ENCODE measurements at places on chromosomes 5 and 9.

DNA sequence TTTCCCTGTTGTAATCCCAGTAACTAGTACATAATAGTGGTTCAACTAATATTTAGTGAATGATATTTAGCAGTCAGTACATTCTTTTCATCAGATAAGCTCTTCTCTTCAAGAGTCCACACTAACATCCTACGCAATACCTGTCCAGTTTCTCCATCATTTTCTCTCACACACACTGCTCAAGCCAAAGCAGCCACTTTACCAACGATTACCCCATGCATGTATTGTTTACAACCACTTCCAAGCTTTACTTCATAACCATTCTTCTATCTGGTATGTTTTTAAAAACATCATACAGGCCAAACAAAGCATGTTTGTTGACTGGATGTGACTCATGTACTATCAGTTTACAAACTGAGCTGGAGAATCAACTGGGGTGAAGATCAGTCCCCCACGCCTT, 7.3 kb downstream of the UBTD2 start:
- no peak for DNase-seq

DNA sequence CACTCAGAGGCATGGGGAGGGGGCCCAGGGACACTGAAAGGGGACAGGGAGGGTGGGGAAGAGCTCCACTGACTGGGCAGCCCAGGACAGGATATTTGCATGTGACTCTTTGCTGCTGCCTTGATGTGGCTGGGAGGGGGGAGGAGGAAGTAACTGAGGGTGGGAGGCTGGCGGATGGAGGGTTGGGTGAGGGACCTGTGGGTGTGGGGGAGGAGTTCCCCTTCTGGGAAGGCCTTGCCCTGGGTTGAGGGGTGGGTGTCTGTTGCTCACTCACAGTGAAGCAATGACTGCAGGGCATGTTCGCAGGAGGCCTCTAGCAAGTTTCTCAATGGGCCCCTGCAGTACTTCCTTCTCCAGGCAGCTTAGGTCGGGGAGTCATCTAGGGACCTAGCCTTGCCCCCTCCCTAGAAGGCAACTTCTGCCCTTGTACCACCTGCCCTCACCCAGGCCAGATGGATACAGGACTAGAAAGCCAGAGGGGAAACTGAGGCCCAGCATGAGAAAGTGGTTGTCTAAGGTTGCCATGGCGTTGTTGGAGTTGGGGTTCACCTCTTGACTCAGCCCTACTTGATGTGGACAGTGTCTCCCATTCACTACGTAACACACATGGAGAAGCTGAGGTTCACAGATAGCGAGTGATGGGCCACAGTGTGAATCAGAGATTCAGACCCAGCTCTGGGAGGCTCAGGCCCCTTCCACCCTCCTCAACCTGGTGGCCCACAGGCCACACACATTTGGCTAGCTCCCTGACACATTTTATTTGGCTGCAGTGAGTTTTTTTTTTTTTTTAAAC, 3.0 kb downstream of the GRK6 start:
- DNase-seq, result no peak

GRCh38 chr9:124415852-124416484, 726 bp upstream of the PSMB7 start:
- no peak for DNase-seq

- no peak for DNase-seq
These were observed 6.5 kb upstream of the SPATA24 start for GRCh38 chr5:139410121-139410992.

DNA sequence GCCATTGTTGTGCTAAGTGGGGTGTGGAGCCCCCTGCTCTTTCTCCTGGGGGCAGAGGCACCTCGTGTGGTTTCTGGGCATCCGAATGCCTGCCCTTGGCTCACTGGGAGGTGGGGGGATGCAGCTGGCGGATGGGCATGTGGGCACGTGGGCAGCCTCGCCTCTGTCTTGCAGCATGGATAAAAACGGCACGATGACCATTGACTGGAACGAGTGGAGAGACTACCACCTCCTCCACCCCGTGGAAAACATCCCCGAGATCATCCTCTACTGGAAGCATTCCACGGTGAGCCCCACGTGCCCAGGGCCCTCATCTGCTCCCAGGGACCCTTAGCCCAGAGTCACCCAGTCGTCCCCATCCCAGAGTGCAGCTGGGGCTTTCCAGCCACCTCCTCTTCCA, 25.3 kb downstream of the PTGES2 start:
- no peak for DNase-seq

DNA sequence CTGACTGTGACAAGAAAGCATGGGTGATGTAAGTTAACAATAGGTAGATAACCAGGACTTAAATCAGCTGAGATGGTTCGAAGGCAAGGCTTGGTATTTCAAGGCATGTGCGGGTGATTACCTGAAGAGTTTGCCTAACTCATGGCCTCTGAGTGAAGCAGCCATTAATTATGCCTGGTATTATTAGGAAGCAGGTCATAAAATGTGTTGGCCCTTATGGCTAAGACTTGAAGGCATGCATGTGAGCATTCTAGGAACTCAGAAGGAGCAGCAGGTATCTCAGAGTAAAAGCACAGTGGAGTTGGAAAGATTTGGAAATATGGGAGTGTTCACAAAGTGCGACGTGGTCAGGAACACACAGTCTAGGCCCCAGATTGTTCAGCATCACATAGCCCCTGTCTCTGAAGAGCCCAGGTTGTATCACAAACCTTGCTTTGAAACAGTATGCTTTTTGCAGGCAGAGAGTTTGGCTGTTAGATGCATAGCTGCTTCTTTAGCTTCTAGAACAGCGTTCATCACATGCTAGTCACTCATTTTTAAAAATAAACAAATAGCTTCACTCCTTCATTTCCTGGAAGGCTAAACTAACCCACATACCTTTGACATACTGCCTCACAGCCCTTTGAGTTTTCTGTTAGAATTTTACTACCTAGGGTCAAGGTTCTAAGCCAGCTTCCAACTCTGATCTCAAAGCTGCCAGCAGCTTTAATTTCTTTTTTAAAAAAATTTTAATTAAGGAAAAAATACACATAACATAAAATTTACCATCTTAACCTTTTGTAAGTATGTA, 2.1 kb downstream of the HEXB start:
- DNase-seq, result no peak

DNA sequence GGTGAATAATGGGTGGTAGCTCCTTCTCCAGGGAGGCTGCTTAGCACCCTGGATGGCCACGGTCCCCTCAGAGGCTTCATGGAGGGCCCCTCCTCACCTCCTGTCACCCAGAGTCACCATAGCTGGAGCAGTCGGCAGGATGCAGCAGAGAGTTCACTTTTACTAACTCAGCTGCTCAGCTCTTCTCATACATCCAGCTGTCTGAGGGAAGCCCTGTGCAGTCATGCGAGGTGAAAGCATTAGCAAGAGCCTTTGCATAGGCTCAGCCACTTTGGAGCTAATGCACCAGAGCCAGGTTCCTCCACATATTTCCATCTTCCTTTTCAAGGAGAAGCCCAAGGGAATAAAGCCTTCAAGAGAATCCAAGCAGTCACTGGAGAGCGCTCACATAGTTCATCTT, 499.2 kb downstream of the BNC2 start:
- no peak for DNase-seq

- no peak for DNase-seq
These were observed 10.5 kb upstream of the GALNT10 start for GRCh38 chr5:154179846-154180710.

DNA sequence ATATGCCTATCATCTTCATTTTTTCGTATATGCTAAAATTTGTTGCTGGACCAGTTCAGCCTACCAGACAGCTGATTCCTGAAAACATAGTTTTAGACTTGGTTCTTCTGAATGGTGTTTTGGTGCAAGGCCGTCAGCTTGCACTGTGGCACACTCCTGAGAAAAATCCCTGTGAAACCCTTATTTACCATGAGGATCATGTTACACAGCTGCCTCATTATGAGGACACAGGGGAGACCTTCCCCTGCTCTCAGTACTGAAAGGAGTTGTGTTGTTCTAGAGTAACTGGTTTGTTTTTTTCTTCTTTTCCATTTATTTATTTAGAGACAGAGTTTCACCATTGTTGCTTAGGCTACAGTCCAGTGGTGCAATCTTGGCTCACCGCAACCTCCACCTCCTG, 37.6 kb downstream of the MAST4 start:
- DNase-seq, result no peak

GRCh38 chr5:106545325-106545724, 1125.4 kb downstream of the EFNA5 start:
- DNase-seq, result peak; percentile 13

DNA sequence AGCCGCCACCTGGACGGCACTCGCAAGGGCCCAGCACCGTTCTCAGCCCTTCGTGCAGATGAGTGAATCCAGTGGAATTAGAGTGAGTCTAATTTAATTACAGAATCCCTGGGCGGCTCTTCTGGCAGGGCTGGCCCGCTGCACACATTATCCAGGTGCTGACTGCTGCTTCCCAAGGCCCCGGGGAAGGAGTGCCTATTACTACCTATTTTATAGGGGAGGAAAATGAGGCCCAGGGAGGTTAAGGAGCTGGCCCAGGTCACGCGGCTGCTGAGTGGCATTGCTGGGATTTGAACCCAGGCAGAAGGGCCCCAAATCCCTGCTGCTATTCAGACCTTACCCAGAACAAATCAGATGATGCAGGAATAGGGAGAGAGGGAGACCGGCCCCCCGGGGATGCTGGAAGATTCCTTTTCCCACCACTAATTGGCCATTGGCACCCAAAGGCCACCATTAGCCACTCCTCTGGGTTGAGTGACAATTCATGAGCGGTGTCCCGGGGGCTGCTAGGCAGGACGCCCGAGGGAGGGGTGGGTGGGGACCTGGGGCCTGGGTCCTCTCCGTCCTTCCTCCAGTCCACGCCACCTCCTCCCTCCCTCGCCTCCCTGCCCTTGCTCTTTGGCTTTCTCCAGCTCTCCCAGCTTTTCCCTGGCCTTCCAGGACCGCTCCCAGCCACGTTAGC, 10.3 kb upstream of the QRFP start:
- DNase-seq, result no peak

DNA sequence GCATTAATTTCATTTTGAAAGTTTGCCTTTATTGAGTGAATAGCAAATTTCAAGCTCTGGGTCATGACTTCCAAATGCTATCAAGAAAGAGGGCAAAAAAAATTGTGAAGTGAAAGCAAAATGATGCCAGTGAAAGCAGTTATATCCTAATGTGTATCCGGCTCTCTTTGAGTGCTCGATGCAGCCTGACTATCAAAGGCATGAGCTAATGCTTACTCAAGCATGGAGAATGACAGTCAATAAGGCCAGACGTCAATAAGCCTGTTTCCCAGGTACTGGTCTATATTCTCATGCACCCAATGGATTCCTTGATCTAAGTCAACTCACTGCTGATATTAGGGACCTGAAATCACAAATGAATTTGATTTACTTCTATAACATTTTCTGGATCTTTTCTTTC, 435.5 kb downstream of the CAAP1 start:
- no peak for DNase-seq

- no peak for DNase-seq
These were observed 21.3 kb upstream of the RNF145 start for GRCh38 chr5:159230657-159231056.

DNA sequence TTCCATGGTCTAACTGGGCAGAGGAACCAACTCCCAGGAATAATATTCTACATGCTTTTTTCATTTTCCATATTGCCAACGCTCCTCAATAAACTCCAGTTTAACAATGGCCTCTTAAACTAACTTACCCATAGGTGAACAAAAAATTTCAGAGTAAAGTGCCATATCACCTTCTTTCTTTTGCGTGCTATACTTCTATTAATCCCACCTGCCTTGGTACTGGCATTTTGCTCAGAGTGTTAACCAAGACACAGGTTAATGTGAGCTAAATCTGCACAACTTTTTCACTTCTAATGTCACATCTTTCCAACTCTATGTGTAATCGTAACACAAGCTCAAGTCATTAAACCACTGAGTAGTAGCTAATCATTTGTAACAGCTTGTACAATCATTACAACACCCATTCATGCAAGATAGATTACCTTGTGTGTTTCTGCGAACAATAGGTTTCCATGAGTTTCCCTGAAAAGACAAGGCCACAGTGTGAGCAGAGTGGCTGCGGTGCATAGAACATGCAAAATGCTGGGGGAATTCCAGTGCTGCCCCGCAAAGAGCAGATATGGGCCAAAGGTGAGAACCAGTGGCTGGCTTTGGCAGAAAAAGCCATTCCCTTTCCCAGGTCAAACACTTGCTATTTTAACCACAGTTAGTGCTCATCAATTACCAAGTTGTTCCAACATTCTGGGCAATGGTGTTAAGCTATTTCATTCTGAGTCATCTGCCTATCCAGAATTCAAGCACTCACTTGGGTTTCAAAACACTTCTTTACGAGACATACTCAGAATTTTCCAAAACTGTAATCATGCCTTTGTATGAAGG, 42.8 kb downstream of the TIMD4 start:
- no peak for DNase-seq

GRCh38 chr5:137101544-137101943, 397.6 kb downstream of the SPOCK1 start:
- DNase-seq, result no peak

DNA sequence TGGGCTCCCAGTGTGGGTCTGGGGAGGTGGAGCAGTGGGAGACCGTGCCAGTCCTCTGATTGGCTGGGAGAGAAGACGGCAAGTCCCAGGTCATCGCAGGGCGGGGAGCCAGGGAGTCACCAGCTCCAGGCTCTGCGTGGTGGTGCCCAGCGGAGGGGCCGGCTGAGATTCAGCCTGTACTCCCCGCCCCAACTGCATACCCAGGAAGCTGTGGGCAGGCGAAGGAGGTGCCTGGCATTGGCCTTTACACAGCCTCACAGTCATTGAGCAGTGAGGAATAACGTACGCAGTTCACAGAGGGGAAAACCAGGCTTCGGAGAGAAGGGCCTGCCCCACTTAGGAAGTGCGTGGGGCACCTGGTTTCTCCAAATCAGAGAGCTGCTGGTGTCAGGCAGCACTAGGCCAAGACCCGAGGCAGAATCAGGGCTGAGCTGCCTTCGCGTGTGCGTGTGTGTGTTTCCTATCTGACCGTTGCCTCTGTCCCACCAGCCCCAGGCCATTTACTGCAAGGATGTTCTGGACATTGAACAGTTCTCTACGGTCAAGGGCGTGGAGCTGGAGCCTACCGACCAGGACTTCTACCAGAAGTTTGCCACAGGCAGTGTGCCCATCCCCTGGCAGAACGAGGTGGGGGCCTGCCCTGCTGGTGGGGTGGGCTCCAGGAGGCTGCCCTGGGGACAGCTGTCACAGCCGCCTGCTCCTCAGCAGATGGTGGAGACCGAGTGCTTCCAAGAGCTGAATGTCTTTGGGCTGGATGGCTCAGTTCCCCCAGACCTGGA, 6.2 kb upstream of the PRR7 start:
- no peak for DNase-seq

GRCh38 chr5:137960819-137961218, 71.6 kb downstream of the PKD2L2 start:
- DNase-seq, result no peak

- DNase-seq, result no peak
These were observed 153.8 kb downstream of the ARL15 start for GRCh38 chr5:54156577-54156976.

- DNase-seq, result no peak
These were observed 12.9 kb downstream of the PLEKHG4B start for GRCh38 chr5:104778-105296.

- DNase-seq, result no peak
These were observed 10.7 kb downstream of the NANS start for GRCh38 chr9:98067184-98067583.

DNA sequence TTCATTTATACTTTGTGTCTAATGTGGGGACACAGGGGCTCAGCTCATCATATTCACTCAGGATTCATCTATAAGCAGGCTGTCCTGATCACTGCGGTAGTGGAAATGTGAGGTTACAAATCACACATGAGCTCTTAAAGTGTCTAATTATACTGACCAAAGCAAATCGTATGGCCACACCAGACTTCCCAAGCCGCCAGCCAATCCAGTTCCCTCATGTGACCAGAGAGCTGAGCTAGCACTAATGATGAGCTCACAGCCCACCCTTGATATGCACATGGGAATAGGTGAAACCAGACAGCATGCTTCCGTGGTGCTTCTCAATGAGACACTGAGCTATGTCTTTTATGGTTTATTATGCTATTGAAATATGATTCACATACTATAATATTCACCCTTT, 17.6 kb downstream of the ECM2 start:
- DNase-seq, result no peak
